ENCODE measurements at places on chromosomes 6 and 20. TPM values are rescaled to one million over a fixed set of nuclear protein-coding genes. Genes with fewer than 3 reads are reported as not detected.

Gene GZF1
- total RNA-seq = 8.1 TPM

Gene TRIM31
- not detected for total RNA-seq

Gene CTAGE9
- not detected for total RNA-seq

Gene LCA5
- total RNA-seq = 5.4 TPM

Gene CFB
- 22.6 TPM for total RNA-seq

Gene MOG
- not detected for total RNA-seq

Gene DOK5
- not detected for total RNA-seq

Gene HLA-DQA2
- total RNA-seq = not detected

Gene SNRPB
- total RNA-seq = 349 TPM

Gene KCNK16
- not detected for total RNA-seq

Gene KCNG1
- 0.55 TPM for total RNA-seq

Gene PDYN
- total RNA-seq = not detected

Gene KHDC1
- total RNA-seq = 16.2 TPM

Gene PPP1R3D
- 9.9 TPM for total RNA-seq

Gene TSPO2
- not detected for total RNA-seq

Gene FRS3
- total RNA-seq = 4.5 TPM

Gene NOTCH4
- 1.5 TPM for total RNA-seq

Gene CRIP3
- total RNA-seq = 10.0 TPM

Gene CCDC170
- total RNA-seq = 1.6 TPM

Gene OTOR
- total RNA-seq = not detected

Gene BMP7
- total RNA-seq = 0.13 TPM

Gene SIGLEC1
- total RNA-seq = 0.13 TPM

Gene MYLK2
- total RNA-seq = 0.18 TPM

Gene CITED2
- 47.0 TPM for total RNA-seq

Gene FKBP5
- 5.0 TPM for total RNA-seq

Gene PCK1
- not detected for total RNA-seq

Gene BHLHE23
- not detected for total RNA-seq

Gene OOEP
- total RNA-seq = 12.2 TPM

Gene SOX18
- total RNA-seq = 0.83 TPM

Gene RNF182
- 0.13 TPM for total RNA-seq

Gene AKAP12
- total RNA-seq = 9.2 TPM

Gene ADGRF5
- 40.0 TPM for total RNA-seq

Gene PGC
- not detected for total RNA-seq

Gene SLC35F1
- total RNA-seq = not detected

Gene YTHDF1
- 34.5 TPM for total RNA-seq

Gene FAM209B
- not detected for total RNA-seq

Gene TRIM10
- not detected for total RNA-seq

Gene ACSS2
- total RNA-seq = 108 TPM

Gene HLA-G
- 0.38 TPM for total RNA-seq

Gene ECT2L
- not detected for total RNA-seq

Gene SYNDIG1
- 0.35 TPM for total RNA-seq

Gene RHAG
- total RNA-seq = not detected

Gene DEFB110
- total RNA-seq = not detected

Gene OR2B6
- total RNA-seq = 1.5 TPM

Gene GPX5
- total RNA-seq = not detected
